ENCODE measurements at places on chromosomes 5 and 9. TPM values are rescaled to one million over a fixed set of nuclear protein-coding genes. Genes with fewer than 3 reads are reported as not detected.

Gene APBA1
- total RNA-seq = 0.72 TPM

Gene ABHD17B
- 20.8 TPM for total RNA-seq

Gene CCL27
- not detected for total RNA-seq

Gene SPINK6
- total RNA-seq = not detected

Gene ADGRD2
- total RNA-seq = not detected

Gene KIAA1958
- total RNA-seq = 7.2 TPM

Gene LHX3
- not detected for total RNA-seq

Gene EGFLAM
- not detected for total RNA-seq

Gene PLAC8L1
- total RNA-seq = 0.39 TPM

Gene DBH
- not detected for total RNA-seq

Gene MLANA
- not detected for total RNA-seq

Gene LECT2
- total RNA-seq = not detected

Gene ANKRD55
- total RNA-seq = 16.1 TPM

Gene POU5F2
- total RNA-seq = 0.63 TPM

Gene JAK2
- total RNA-seq = 60.3 TPM

Gene ECPAS
- total RNA-seq = 62.7 TPM

Gene DMRT1
- not detected for total RNA-seq

Gene DRD1
- total RNA-seq = not detected

Gene INSYN2B
- total RNA-seq = not detected

Gene GGTA1
- total RNA-seq = not detected

Data from activated naive CD4-positive, alpha-beta T cell treated with anti-CD3 and anti-CD28 coated beads, Interleukin-2, amount 10 ng/mL, durations not matched to agents 5 hours and 36 hours (primary cell).